ENCODE measurements at places on chromosomes 11 and 22.

DNA sequence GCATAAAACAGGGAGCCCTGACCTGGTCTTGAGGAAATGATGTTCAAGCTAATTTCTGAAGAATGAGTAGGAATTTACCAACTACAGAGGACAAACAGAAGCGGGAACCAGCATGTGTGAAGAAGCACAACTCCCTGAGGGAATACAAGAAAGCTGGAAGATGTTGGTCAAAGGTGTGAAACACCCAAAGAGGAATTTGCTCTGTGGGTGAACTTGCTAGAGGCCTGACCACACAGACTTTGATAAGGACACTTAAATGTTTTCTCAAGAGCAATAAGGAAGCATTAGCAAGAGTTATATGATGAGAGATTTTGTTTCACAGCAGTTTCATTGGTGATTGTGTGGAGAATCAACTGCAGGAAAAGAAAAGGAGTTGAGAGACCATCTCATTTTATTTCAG, 17.6 kb downstream of the SLC5A12 start:
- DNase-seq: peak; percentile 3

- DNase-seq: no peak
Observed at GRCh38 chr11:73188301-73188700, 29.8 kb upstream of the P2RY2 start.

- peak; percentile 14 for DNase-seq
Observed at GRCh38 chr22:29782061-29782845, 15.1 kb downstream of the UQCR10 start.

DNA sequence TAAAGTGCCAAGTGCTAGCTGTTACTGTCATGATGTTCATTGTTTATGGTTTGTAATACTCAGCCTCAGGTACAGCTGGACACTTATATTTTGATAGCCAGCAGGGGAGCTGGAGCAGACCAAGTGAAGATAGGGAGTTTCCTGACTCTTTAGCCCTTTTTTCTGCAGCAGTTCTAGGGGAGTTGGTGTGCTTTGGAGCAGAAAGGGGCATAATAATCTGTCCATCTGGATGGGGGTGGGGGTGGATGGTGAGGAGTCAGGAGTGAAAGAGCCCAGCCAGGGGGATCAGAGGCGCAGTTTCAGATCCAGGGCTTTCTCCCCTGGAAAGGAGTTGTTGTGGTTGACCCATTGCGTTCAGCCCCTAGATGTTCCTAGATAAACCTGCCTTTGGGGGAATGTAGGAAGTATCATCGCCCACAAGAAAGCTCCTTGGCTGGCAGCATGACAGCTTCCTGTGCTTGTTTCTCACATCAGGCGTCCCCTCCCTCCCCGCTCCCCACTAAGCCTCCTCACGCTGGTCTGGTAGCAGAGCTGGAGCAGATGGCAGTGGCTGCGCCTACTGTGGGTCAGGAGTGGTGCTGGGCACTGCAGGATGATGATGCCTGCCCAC, 41.9 kb downstream of the MED15 start:
- DNase-seq: no peak

DNA sequence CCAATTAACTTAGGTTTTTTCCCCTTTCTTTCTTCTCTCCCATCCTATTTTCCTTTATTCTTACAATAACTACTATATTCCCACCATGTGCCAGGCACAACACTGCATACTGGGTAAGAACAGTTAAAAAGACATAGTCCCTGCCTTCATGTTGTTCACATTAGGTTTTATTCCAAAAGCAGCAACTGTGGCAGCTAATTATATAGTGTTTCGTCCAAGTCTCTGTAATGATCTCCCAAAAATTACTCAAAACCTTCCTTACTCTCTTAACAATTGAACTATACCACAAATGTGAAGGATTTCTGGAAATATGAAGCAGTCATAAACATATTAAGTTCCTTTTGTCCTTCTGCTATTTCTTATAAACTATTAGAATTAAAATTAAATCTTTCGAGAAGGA, 184.1 kb upstream of the C11orf58 start:
- DNase-seq: no peak
